ENCODE measurements at places on chromosomes 7 and 10.

- no peak for DNase-seq
Observed at GRCh38 chr7:153023194-153023592, 263.6 kb downstream of the ACTR3B start.

DNA sequence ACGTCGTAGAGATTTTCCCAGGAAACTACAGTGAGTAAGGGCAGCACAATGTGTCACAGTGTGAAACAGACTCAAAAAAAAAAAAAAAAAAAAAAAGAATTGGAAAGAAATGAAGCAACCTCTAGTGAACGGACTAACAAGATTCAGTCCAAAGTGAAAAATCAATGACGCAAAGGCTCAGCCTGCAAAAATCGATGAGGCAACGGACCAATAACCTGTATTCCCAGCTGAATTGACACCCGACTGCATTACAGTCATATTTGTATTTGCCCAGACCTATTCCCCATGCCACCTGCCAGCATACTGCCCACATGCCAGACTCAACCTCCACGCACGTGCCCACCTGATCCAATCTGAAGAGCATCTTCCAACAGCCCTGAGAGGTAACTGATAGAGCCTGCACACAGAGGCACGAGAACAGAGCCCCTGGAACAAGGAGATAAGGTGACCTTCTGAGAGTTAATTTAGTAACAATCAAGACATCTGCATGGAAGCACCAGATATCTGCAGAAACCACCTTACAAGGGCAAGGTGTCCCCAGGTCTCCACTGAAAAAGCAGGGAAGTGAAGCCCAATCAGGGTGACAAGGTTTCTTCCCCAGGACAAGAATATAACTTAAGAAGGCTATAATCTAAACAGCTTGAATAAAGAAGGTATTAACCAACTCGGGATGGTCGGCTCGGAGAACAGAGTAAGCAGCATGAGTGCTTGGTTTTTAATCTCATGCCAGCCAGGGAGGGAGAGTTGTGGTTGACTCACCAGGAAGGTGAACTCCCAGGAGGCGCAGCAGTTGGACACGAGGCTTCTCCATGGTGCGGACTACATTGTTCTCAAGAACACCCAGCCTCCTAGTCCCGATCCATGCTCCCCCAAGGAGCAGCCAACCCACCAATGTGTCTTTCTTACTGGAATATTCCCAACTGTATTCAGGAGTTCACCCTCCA, 48.5 kb downstream of the PLXNA4 start:
- DNase-seq = no peak

- no peak for DNase-seq
Observed at GRCh38 chr10:9957351-9957750, 1060.3 kb upstream of the CELF2 start.

DNA sequence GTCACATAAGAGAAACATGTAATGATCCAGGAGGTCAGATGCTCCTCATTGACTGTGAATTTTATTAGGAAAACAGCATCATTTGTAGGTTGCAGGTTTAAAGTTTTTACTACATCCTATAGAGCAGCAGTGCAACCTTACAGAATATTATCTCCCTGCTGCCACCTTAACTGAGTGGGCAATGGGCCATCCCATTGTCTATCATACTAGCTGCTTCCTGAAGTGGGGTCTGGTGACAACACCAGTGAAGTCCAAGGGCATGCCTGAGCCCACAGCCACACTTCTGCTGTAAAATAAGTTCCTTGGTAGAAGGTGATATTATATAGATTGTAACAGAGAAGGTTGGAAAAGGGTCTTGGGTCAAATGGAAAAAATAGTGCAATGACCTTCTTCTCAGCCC, 4.0 kb upstream of the RAB18 start:
- DNase-seq = no peak

- no peak for DNase-seq
Observed at GRCh38 chr7:111788286-111789047, 226.2 kb upstream of the IMMP2L start.
